ENCODE measurements at places on chromosomes 3 and 15. TPM values are rescaled to one million over a fixed set of nuclear protein-coding genes. Genes with fewer than 3 reads are reported as not detected.
A peak's percentile ranks its signal among the peaks of the same experiment; 100 is the strongest.

Gene CERS3
- total RNA-seq, result 11.2 TPM

Gene BFSP2
- not detected for total RNA-seq

- peaks cover 31% of the 10 kb centered on the region for H3K4me1 ChIP-seq
- no peaks in the 10 kb centered on the region for H3K36me3 ChIP-seq
- DNase-seq, result no peak
These were observed 27.4 kb upstream of the FAM174B start for GRCh38 chr15:92682741-92683510.

- peaks cover 14% of the 10 kb centered on the region for H3K4me1 ChIP-seq
- no peak for DNase-seq
- H3K4me3 ChIP-seq, result peak overlapping the region; percentile 99
- no peaks in the 10 kb centered on the region for H3K36me3 ChIP-seq
These were observed 1.1 kb upstream of the INTS14 start for GRCh38 chr15:65611888-65612615.

Gene TUSC7
- not detected for total RNA-seq

Gene CEMIP
- 16.4 TPM for total RNA-seq

Gene IL16
- total RNA-seq, result not detected

Gene DISP2
- total RNA-seq, result 1.5 TPM

Data from type B pancreatic cell (in vitro differentiated cells).